Daoy (cell line): ENCODE measurements at places on chromosomes 12 and 14. TPM values are rescaled to one million over a fixed set of nuclear protein-coding genes. Genes with fewer than 3 reads are reported as not detected.
A peak's percentile ranks its signal among the peaks of the same experiment; 100 is the strongest.

- no peak for DNase-seq
These were observed 958 bp downstream of the SPATS2 start for GRCh38 chr12:49368240-49368600.

GRCh38 chr14:56528927-56529326 is 50.7 kb upstream of the TMEM260 start:
- no peak for DNase-seq

- DNase-seq = peak; percentile 67
These were observed 16.7 kb downstream of the KMT2D start for GRCh38 chr12:49043856-49044258.

- peak; percentile 81 for DNase-seq
These were observed 314.6 kb downstream of the BCL11B start for GRCh38 chr14:98957211-98958047.

DNA sequence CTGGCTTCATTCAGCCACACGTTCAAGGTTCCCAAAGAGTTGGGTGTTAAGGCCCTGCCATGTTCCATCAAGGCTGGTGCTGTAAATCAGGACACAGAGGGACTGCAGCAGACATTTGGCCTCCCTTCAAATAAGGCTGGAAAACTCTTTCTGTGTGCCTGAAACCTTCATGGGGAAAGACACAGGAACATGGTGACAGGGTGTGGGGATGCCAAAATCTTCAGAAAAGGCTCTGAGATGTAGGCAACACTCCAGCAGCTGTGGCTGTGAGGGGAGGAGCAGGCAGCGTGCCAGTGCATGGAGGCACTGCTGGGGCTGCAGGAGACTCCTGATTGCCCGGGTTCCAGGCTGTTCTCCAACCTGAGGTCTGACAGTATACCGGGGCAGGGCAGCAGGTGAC is 15.0 kb downstream of the POMT2 start:
- DNase-seq = no peak

DNA sequence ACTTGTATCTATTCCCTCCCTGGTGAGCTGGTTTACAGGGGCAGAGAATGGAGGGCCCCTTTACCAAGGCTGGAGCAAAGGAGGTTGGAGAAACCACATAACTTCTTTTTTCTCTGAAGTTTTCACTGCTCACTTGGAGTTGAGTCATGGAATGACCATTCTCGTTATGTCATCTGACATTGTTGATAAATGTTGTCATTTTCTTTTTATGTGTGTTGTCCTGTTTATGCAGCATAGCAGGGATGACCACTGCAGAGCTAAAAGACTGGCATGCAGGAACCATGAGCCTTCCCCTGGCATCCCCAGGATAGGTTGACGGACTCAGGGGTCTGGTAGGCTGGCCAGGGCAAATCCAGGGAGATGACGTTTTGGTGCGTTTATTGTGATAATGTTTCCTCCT is 256.8 kb upstream of the DDHD1 start:
- no peak for DNase-seq

Gene ZDHHC22
- not detected in 2 replicates for total RNA-seq

Gene FOXG1
- total RNA-seq = 1.8 and 4.5 TPM in 2 replicates

Gene KRT85
- 0.80 TPM in 1 of 2 replicates, not detected in the other for total RNA-seq
